Activated T-helper 1 cell treated with anti-CD3 and anti-CD28 coated beads, Interleukin-2, amount 50 U/mL, for 16 hours (primary cell): ENCODE measurements at places on chromosomes 2 and 18.

- no peak for DNase-seq
Measured at GRCh38 chr2:100813527-100813926, 6.4 kb upstream of the NPAS2 start.

DNA sequence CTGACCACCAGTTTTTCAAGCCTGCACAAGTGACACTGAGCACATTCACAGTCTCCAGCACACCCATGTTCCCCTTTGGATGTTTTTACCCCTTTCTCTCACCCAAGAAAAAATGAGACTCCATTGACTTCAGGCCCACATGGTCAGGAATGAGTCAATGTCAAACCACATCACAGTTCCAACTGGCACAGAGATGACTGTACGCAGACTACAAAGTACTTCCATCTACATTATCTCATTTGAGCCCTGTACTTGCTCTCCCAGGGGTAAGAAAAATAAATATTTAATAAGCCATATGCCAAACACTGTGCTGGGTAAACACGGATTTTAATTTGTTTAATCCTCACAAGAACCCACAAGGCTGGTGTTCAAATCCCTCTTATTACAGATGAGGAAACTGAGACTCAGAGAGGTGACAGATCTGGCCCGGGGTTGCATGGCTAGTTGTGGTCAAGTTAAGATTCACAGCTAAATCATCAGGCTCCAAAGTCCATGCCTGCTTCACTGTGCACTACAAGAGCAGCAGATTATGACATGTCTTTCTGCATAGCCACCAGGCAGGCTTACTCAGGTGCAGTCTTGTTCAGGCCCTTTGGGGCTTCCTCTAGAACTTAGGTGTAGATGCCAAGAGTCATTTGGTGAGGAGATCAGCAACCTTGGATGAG, 106.1 kb downstream of the TXNL1 start:
- DNase-seq, result no peak

- DNase-seq, result no peak
Measured at GRCh38 chr2:5409898-5410381, 282.2 kb upstream of the SOX11 start.

DNA sequence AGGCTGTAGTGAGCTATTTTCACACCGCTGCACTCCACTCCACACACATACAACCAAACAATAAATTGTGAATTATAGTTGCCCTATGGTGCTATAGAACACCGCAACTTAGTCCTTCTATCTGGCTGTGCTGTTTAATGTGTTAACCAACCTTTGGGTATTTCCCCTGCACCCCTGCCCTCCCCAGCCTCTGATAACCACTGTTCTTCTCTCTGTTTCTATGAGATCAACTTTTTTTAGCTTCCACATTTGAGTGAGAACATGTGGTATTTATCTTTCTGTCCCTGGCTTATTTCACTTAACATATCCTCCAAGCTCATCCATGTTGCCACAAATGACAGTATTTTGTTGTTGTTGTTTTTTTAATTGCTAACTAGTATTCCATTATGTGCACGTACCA, 32.5 kb downstream of the TET3 start:
- no peak for DNase-seq

GRCh38 chr2:227415538-227416424, 28.0 kb upstream of the SCYGR1 start:
- DNase-seq, result no peak

DNA sequence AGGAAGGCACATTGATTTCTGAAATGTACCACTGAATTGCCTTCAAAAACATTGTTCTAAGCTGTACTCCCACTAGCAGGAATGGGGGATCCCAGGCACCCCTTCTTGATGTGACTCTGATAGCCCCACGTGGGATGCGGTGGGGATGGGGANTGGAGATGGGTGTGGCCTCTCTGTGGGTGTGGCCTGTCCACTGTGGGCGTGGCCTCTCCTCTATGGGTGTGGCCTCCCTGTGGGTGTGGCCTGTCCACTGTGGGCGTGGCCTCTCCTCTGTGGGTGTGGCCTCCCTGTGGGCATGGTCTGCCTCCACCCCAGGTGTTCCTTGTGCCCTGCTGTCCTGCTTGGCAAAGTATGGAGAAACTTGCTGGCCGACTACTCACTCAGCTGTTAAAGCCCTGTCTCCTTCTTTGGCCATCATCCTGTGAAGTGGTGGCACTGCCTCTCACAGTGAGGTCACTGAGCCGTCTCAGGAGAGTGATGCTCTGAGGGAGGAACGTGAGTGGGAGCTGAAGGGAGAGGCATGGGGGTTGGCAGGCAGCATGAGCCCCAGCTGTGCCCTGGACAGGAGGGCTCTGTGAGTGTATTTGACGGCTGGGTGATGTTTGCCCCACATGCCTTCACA, 6.7 kb upstream of the PARD6G start:
- no peak for DNase-seq

DNA sequence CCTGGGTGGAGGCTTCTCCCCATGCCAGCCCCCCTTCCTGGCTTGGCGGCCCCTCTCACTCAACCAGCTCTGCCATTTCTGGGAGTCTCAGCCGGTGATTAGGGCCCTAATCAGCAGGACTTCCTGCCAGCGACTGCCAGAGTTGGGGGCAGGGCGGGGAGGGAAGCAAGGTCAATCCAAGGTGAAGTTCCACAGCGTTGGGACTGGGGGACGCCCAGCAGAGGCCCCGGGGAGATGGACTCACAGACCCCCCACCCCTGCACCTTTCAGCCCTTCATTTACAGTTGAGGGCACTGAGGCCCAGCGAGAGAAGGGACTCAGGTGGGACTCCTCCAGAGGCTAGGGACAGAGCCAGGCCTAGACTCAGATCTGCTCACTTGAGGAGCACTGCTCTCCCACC, 65.3 kb downstream of the TNS1 start:
- DNase-seq, result no peak

DNA sequence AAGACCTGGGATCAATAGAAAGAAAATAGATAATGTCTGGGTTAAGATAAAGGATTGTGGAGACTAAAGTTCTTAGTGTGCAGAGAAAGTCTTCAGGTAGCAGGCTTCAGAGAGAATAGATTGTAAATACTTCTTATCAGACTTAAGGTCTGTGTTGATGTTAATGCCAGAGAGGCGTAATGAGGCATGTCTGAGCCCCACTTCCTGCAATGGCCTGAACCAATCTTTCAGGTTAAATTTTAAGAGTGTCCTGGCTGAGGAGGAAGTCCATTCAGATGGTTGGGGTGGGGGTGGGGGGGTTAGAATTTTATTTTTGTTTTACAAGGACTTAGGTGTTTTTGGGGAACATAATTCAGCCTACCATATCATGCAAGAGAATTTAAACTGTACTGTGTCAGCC, 129.5 kb downstream of the EVA1A start:
- DNase-seq, result no peak

GRCh38 chr2:232335859-232336215, 42.7 kb upstream of the ALPP start:
- no peak for DNase-seq

GRCh38 chr2:27860111-27860510, 30.1 kb downstream of the RBKS start:
- no peak for DNase-seq

DNA sequence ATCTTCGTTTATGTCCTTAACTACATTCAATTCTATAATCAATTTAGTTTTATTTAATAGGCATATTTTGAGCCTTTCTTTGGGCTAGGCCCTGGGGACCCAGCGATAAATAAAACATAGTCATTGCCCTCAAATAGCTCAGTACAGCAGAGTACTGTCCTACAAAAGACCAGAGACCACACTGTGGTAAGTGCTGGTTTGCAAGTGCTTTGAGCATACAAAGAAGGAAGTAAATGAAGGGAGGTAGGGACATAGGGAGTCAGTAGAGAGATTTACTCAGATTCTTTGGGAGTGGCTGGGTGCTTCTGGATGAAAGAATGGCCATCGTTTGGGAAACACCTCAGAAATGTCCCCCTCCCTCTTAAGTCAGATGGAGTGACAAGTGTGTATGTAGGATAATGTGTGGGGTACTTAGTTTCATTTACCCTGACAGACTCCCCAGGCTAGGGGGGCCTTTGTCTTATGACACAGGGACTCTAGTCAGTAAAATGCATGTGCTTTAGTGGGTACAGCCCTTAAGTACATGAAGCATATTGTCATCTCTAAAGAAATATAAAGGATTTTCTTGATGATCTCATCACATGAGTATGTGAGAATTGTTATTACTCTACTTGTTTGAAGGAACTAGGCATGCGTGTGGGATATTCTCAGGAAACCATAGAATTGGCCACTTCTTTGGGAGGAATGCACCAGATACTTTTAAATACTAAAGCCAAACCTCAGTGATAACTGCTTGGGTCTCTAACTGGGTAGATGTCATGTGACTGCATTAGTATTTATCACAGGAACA, 35.1 kb downstream of the MAPRE2 start:
- no peak for DNase-seq

DNA sequence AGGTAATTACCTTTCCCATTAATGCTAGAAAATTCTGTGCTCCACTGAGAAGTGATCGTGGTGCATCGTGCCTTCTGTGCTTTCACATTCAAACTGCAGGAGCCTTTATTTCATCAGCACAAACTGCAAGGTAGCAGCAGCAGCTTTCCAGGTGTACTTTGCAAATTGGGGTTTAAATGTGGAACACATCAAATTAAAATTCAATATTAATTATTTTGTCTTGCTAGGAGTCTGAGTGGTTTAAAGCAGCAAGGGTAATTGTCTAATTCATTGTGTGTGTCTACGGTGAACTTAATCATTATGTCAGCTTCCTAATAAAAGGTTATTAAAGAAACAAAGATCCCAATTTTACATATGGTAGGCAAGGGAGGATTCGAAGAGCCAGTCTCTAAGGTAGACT, 180.8 kb upstream of the ATP5MC3 start:
- DNase-seq, result no peak

DNA sequence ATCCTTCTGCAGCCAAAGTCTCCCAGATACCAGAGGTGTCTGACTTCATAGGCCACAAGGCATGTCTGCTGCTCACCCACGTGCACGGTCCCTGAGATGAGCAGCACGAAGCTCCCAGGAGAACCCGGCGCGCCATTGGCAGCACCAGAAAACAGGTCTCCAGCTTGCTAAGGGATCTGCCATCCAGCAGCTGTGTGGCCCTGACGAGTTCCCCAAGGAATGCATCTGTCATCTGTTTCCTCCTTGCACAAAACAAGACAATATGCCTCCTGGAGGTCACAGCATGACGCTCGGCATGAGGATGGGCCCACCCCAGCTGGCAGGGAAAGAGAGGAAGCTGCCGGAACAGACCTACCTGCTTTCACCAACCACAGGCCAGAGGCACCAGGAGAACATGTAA, 29.2 kb downstream of the HS6ST1 start:
- DNase-seq, result no peak

DNA sequence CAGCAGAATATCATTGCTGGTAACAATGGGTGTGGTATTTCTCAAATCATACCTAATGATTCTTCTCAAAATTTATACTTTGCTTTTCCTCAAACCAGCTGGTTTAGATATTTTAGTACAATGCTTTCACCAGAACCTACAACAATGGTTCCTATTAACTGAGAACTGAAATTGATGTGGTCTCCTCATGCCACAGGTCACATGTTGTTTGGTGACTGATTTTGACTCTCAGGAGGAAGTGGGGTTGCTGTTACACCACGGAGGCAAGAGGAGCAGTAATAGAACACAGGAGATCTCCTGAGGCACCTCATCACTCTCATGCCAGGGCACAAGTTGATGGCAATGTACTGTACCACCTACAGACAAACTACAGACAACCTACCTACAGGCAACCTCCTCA, 3.0 kb upstream of the CEP68 start:
- no peak for DNase-seq

- no peak for DNase-seq
Measured at GRCh38 chr2:129378186-129378585, 601.3 kb upstream of the RAB6C start.

DNA sequence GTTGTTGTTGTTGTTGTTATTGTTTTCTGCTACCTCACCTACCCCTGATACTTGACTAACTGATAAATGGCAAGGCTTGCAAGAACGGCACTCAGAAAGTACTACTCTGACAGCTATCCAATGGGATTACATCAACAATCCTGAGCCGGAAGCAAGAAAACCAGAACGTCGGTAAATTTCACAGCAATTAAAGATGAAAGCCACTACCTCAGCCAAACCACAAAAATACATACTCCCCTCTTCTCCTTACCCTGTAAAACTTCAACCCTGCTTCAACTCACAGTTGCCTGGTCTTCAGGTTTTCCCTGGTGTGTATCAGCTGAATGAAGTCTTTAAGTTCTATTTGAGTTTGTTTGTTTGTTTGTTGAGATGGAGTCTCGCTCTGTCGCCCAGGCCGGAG, 293.7 kb upstream of the RND3 start:
- no peak for DNase-seq

GRCh38 chr2:201205515-201205849, 22.5 kb downstream of the CASP10 start:
- no peak for DNase-seq

- DNase-seq, result no peak
Measured at GRCh38 chr2:239239607-239240413, 161.0 kb downstream of the HDAC4 start.

DNA sequence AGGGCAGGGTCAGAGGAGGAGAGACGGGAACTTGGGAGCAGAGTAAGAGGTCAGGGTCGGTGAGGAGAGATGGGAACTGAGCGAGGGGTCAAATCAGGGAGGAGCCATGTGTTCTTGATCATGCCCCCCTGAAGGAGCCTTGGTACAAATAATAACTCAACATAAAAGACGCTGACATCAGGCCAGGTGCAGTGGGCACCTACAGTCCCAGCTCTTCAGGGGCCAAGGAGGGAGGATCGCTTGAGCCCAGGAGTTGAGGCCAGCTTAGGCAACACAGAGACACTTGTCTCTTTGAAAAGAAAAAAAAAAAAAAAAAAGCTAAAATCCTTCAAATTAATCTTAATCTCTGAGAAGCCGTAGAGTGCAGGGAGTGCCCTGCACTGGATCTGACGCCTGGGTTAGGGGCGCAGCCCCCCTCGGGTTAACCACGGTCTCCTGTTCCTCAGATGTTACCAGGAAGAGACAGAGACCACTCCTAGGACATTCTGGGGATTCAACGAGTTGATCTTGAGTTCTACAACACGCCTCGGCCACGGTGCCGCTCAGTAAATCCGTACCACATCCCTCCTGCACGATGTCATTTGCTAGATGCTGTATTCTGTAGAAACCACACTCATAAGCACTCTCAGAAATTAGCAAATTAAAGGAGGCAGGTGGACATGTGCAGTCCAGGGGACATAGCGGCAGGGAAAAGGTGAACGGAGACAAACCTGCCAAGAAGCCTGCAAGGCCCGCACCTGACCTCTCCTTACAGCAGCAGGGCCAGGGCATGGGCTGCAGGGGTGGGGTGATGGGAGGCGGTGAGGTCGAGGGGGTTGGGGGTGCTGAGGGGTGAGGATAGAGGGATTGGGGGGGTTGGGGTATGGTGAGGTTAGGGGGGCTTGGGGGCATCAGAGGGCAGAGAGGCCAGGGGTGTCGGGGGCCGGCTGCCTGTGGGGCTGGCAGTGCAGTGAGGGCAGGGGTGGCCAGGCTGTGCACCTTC, 29.2 kb downstream of the SLC66A2 start:
- DNase-seq, result no peak
